ENCODE measurements at places on chromosomes 1 and 21.
A peak's percentile ranks its signal among the peaks of the same experiment; 100 is the strongest.

- peak; percentile 69 for DNase-seq
These were observed 26.1 kb downstream of the UBE2T start for GRCh38 chr1:202315576-202316168.

GRCh38 chr1:169260478-169261151, 107.0 kb downstream of the NME7 start:
- no peak for DNase-seq

- no peak for DNase-seq
These were observed 44.1 kb upstream of the SLC2A1 start for GRCh38 chr1:43002766-43003165.

- peak; percentile 19 for DNase-seq
These were observed 74.3 kb upstream of the NBL1 start for GRCh38 chr1:19569786-19570185.

DNA sequence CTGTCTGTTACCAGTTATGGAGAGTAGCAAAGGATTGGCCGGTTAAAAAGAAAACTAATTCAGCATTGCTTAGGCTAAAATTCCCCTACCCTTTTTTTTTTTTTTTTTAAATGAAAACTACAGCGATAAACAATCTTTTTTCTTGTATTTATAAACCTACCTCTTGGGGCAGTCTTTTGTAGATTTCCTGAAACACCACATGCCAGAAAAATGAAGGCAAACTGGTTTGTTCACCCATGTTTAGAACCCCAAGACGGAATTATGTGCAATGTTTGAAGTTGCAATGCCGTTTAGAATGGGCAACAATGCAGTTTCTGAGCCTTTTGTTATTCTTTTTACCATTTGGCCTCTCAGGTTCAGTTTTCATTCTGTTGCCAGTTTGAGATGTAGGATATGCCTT, 59.1 kb downstream of the PRDM2 start:
- DNase-seq, result no peak

GRCh38 chr1:36807262-36807661, 227.1 kb downstream of the GRIK3 start:
- no peak for DNase-seq

DNA sequence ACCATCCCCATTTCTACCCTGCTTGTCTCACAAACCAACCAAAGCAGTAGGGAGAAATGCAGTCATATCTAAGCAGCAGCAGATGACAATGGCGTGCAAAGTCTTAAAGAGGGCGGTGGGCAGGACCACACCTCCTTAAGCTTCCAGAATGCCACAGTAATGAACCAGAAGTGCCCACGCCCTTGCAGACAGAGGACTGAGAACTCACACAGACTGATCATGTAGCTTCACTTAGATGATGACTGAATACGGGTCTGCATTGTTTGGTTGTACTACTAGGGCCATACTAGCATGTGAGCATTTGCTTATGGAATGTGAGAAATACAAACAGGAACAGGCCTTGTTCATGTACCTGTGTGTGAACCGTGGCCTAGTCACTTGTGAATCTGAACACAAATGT, 246.0 kb downstream of the RPS6KC1 start:
- DNase-seq, result no peak

GRCh38 chr1:232851532-232851931, 46.3 kb downstream of the MAP10 start:
- no peak for DNase-seq

- peak; percentile 48 for DNase-seq
These were observed 255.7 kb downstream of the OMA1 start for GRCh38 chr1:58290685-58291372.

DNA sequence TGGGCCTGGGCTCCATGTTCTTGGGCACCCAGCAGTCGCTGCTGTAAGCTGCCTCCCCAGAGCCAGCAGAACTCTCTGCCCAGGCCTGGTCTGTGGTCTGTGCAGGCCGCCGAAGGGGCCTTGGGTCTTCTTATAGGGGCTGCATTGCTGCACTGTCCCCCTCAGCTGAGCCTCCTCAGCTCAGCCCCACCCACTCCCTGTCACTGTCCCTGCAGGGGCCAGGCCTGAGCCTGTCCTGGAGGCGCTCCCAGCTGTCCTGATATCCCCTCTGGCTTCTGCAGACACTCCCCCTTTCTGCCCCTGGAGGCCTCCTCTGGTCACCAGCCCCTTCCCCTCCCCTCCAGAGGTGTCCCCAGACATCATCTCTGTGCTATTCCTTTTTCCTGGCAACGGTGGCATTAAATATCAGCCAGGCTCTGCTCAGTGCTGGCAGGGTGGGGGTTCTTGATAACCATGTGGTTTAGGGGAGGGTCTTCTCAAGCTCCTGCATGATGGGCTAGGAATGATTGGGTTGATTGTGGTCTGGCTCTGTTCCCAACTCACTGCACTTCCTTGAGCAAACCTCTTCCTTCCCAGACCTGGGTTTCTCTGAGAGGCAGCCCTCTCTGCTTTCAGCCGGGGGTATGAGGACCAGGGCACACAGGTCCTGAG, 3.7 kb upstream of the FOXO6 start:
- DNase-seq, result peak; percentile 69

GRCh38 chr1:40712997-40713396, 21.5 kb downstream of the NFYC start:
- peak; percentile 32 for DNase-seq

GRCh38 chr1:231953660-231954059, 327.1 kb downstream of the DISC1 start:
- DNase-seq, result no peak

DNA sequence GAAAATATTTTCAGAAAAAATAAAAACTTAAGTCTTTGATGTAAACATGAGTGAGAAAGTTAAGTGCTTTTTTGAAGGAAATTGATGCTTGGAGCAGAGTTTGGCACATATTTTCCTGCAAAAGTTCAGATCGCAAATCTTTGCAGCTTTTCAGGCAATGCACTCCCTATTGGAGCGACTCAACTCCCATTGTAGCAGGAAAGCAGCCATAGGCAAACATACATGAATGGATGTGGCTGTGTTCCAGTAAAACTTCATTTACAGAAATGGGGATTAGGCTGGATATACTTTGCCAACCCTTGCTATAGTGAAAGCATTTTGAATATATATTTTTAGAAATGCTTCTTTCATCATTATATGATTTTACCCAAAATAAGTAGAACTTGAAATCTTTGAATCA, 8.1 kb downstream of the AGL start:
- no peak for DNase-seq

DNA sequence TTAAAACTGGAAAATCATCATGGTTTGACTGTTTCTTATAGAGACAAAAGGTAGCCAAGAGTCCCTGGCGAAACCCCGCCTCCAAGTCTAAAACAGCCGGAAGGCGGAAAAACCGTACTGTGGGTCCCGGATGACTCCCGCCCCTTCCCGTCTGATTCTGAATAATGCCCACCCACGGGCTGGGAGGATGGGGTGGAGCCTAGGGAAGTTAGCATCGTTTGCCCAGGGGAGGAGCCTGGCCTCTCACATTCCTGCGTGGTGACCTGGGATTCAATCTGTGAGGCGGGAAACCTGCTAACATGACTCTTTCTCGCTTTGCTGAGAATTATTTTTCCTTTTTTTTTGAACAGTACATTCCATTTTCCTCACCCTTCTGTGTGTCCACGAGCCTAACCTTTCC, 124.9 kb downstream of the KCNK1 start:
- DNase-seq, result no peak

- no peak for DNase-seq
These were observed 19.7 kb downstream of the COG2 start for GRCh38 chr1:230661976-230662375.

GRCh38 chr21:37965088-37965805, 49.0 kb upstream of the KCNJ6 start:
- no peak for DNase-seq

GRCh38 chr1:47696737-47697441, 259.0 kb downstream of the FOXD2 start:
- DNase-seq, result no peak

- DNase-seq, result no peak
These were observed 20.3 kb downstream of the ARHGEF10L start for GRCh38 chr1:17559615-17560419.

- DNase-seq, result no peak
These were observed 76.4 kb upstream of the EDN2 start for GRCh38 chr1:41560931-41561330.
